ENCODE measurements at places on chromosomes 12 and 14.

GRCh38 chr12:104152685-104153241 is 14.8 kb upstream of the NFYB start:
- DNase-seq: no peak

- DNase-seq: no peak
Measured at GRCh38 chr14:35213869-35214387, 78.3 kb upstream of the PSMA6 start.

DNA sequence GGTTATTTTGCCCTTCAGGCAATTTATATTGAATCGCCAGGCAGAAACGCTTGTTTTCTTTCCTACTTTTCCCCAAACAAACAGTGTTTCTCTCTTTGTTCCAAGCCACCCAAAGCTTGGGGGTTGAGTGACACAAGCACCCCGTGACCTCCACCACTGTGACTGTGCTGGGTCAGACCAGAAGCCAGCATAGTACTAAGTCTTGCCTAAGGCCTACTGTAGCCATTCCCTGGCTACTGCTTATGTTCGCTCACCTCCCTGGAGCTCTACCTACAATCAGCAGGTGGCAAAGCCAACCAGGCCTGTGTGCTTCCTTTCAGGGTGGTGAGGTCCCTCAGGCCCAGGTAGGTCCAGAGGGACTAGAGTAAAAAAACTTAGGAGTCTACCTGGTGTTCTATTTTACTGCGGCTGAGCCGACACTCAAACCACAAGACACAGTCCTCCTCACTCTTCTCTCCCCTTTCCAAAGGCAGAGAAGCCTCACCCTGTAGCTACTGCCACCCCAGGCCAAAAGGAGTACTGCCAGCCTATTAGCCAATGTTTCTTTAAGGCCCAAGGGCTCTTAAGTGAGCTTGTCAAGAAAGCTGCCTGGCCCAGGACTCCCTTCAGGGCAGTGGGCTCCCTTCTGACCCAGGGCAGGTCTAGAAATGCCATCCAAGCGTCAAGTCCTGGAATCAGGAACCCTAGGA is 411.8 kb upstream of the MIS18BP1 start:
- DNase-seq: no peak

- no peak for DNase-seq
Measured at GRCh38 chr14:101732118-101732517, 29.4 kb upstream of the PPP2R5C start.

- DNase-seq: no peak
Measured at GRCh38 chr14:92726135-92726932, 22.1 kb downstream of the LGMN start.

DNA sequence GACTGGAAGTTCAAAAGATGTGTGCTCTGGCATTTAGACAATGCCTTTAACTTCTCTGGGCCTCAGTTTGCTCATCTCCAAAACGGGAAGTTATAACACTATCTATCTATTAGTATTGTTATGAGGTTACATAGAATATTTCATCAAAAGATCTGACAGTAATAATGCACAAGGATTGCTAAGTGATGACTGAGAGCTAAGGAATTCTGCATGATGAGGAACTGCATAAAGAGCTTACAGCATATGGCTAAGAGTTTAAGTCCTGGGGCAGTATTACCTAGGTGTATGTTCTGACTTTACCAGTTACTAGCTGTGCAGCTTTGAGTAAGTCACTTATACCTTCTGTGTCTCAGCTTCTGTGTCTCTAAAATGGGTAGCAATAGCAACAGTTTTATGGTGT is 160.1 kb upstream of the TMPO start:
- DNase-seq: no peak

DNA sequence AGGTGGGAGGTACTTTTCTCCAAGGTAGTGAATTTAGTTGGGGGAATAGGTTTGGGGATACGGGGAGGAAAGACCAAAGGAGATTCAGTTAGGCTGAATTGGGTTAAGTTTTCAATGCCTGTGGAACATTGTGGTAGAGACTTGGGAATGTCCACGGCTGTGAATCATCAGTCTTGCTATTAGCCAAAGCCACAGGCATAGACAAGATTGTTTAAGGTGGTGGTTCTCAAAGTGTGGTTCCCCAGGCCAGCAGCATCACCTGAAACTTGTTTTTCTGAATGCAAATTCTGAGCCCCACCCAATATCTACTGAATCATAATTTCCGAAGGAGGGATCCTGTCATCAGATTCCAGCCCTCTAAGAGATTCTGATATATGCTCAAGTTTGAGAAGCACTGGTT is 316.2 kb downstream of the EGLN3 start:
- no peak for DNase-seq

DNA sequence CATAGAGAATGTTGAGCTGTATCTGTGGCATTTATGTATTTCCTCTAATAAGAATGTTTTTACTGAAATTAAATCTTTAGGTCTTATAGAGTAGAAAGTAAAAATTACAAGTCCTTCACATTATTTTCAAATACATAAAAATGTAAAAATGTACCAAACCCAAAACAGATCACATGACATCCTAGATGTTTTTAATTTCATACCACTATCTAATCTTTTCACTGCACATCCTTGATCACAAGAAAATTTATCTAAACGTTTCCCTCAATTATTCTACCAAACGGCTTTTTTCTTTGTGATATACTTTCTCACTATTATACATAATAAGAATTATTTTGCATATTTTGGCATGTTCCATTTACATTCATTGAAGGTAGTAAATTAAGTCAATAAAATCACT is 18.3 kb downstream of the SGPP1 start:
- no peak for DNase-seq

- peak; percentile 89 for DNase-seq
Measured at GRCh38 chr14:95533391-95533821, 1.4 kb upstream of the GLRX5 start.

DNA sequence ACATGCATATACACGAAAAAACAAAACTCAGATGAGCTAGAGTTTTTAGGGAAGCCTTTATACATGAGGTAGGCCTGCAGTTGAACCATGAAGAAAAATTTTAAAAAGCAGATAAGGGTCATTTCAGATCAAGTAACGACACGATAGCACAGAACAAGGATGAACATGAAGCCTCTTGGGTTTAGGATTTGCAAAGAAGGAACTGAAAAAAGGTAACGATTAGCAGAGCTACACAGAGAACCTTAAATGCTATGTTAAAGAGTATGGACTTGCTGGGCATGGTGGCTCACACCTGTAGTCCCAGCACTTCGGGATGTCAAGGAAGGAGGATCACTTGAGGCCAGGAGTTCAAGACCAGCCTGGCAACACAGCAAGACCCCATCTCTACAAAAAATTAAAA is 96.1 kb upstream of the HECTD1 start:
- no peak for DNase-seq

- DNase-seq: no peak
Measured at GRCh38 chr14:68018598-68018997, 199.0 kb downstream of the RAD51B start.

- DNase-seq: no peak
Measured at GRCh38 chr14:94049625-94050023, 23.5 kb downstream of the OTUB2 start.

- no peak for DNase-seq
Measured at GRCh38 chr12:131725503-131725902, 14.6 kb downstream of the SFSWAP start.

DNA sequence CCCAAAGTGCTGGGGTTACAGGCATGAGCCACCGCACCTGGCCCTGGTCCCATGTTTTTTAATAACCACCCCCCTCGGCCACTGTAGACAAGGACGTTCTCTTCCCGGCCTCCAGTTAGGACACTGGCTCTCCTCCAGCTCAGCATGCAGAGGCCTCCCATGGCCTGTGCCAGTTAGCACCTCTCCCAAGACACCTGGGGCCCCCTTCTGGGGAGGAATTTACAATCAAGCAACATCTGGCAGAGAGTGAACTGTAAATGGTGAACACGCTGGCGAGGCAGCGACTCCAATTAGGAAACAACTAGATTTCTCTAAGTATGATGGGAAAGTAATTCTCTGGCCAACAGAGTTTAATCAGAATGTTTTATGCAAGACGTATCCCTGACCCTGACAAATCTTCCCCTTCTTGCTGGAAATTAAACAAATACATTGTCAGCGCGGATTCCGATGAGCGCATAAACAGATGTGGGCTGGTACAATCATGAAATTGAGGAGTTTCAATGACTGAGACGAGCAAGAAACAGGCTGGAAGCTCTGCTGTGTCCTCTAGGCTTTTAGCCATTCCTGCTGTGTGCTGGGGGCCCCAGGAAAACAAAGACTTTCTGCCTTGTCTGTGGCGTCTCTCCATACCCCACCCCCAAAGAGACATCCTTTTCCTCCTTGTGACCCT is 61.7 kb upstream of the DLK1 start:
- DNase-seq: no peak

- DNase-seq: no peak
Measured at GRCh38 chr12:85572956-85573355, 263.3 kb downstream of the RASSF9 start.

- no peak for DNase-seq
Measured at GRCh38 chr12:116236976-116237375, 40.5 kb downstream of the MED13L start.

- DNase-seq: no peak
Measured at GRCh38 chr14:42804141-42804540, 1197.5 kb downstream of the LRFN5 start.

DNA sequence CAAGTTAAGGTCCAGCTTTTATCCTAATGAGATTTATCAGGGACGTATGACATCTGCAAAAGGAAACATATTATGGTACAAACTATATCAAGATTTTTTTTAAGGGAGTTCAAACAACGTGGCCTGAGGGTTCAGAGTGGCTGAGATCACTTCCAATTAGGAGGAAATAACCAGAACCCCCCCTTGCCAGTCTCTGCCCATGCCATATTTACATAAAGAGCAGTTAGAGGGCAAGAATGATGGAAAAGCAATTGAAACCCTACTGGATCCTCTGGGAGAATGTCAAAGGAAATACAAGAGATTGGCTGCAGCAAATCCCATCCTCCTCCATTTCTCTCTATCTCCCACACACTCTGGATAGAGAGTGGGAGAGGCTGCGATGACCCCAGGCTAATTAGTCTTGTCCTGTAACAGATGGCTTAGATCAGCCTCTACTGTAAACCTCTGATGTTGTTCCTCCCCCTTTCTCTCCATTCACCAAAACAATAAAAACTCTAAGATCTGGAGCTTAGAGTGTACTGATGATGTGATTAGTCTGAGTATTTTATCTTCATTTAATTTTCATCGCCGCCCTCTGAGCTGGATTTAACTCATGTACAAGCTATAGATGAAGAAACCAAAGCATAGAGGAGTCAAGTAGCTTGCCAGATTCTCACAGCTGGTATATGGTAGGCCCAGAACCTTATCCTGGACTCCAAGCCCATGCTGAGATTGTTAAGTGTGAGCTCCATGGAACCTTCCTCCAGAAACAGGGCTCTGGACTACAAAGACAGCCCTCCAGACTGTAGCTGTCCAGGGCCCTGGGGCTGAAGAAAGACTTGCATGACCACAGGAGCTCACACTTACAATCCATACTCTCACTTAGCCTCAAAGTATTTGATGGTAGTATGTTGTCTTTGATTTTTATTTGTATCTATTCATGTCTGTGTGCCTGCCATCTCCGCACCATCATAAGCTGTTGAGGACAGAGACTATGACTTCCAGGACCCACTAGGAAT is 54.1 kb upstream of the GNG2 start:
- DNase-seq: no peak

- DNase-seq: peak; percentile 78
Measured at GRCh38 chr12:68040450-68041075, 51.3 kb downstream of the IFNG-AS1 start.

- DNase-seq: no peak
Measured at GRCh38 chr12:122646517-122647217, 56.5 kb downstream of the HCAR2 start.

GRCh38 chr12:98744680-98745079 is 99.6 kb downstream of the APAF1 start:
- no peak for DNase-seq

- DNase-seq: no peak
Measured at GRCh38 chr14:100791348-100791735, 34.6 kb upstream of the MEG3 start.

DNA sequence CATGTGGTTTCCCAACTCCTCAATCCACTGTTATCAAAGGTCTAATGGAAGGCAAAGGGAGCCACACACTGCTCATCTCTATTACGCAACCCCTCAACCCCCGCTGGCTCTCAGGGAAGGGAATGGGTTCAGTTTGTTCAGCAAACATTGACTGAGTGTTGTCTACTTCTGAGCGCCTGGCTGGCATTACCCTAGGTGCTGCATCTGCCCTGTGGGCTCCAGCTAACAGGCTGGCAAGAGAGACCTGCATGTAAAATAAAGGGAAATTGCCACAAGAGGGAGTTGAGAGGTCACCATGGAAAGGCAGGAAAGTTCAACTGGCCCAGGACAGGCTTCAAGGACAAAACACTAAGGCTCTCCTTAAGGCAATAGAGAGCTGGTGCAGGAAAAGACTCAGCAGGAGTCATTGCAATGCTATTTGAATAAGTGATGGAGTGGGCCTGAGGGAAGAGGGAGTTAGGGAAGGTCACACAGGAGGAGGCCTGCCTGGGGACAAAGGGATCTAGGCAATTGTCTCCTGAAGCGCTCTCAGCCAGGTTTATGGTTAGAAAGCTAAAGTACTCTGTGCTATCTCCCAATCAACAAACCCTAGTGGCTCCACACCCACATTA is 5.5 kb upstream of the ZNF740 start:
- DNase-seq: peak; percentile 20

- no peak for DNase-seq
Measured at GRCh38 chr14:53346988-53347387, 193.9 kb upstream of the DDHD1 start.

GRCh38 chr12:3160081-3160480 is 82.9 kb downstream of the TSPAN9 start:
- DNase-seq: no peak

DNA sequence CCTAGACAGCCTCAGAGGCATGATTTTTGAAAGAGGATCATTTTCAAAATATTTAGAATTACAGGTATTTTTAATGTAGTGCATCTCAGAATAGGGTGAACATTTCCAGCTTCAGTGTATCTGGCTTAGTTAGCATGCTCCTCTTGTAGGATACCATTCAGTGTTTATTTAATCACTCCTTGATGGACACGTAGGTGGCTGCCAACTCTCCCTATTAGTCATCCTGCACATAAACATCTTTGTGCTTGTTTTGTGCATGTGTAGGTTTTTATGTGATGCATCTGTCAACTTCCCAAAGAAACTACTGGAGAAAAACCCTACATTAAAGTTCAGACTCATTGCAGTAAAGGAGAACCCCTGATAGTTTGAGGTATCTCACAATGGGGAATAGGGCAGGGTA is 52.5 kb upstream of the RBM19 start:
- DNase-seq: no peak

GRCh38 chr14:72636871-72637270 is 257.0 kb downstream of the DPF3 start:
- no peak for DNase-seq

Measured in NCI-H748 treated with DMSO at 0.1 percent for 48 hours (cell line).